ENCODE measurements at places on chromosomes 1 and 21. TPM values are rescaled to one million over a fixed set of nuclear protein-coding genes. Genes with fewer than 3 reads are reported as not detected.

TCEA3 gene
- total RNA-seq = 0.91 TPM

CNKSR1 gene
- 0.30 TPM for total RNA-seq

MTARC1 gene
- 1.3 TPM for total RNA-seq

KRTAP20-1 gene
- total RNA-seq = not detected

CFAP126 gene
- total RNA-seq = not detected

CD5L gene
- total RNA-seq = not detected

RCSD1 gene
- total RNA-seq = 0.15 TPM

PRR9 gene
- not detected for total RNA-seq

FAM163A gene
- under 0.01 TPM for total RNA-seq

PPOX gene
- 16.3 TPM for total RNA-seq

PTPRU gene
- 4.2 TPM for total RNA-seq

ST6GALNAC3 gene
- total RNA-seq = 28.0 TPM

TNFRSF1B gene
- 20.8 TPM for total RNA-seq

SPRR5 gene
- total RNA-seq = not detected

OR10J1 gene
- total RNA-seq = not detected

CLCA1 gene
- total RNA-seq = not detected

AMY2B gene
- 0.30 TPM for total RNA-seq

RNASEL gene
- 2.6 TPM for total RNA-seq

MROH9 gene
- total RNA-seq = not detected

SLC35F3 gene
- not detected for total RNA-seq

RHOU gene
- total RNA-seq = 0.46 TPM

LPAR3 gene
- 0.15 TPM for total RNA-seq

KAZN gene
- total RNA-seq = 0.76 TPM

GNG4 gene
- not detected for total RNA-seq

CA14 gene
- total RNA-seq = not detected

ESRRG gene
- not detected for total RNA-seq

NECTIN4 gene
- total RNA-seq = 0.15 TPM

Data from epithelial cell of umbilical artery (primary cell).